Right atrium auricular region (tissue), 2 donors: ENCODE measurements at places on chromosomes 5 and 9.

DNA sequence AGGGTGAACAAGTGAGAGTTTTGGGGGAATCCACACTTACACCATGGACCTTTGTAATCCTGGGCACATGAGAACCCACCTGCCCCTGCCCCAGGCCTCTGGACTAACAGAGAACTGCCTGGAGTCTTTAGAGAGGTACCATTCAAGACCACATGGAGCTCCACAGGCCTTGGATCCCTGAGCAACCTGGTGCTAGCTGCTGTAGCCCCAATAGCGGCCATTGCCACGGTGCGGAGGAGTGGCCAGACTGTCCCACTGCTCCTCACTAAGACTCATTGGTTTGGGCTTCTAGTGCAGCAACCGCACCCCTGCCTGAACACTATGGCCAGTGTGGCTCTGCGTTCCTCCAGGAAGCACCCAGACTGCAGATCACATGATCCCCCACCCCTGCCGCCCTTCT lies 45.8 kb downstream of the OSMR start:
- H3K4me3 ChIP-seq = no peak overlapping the region
- no peak overlapping the region for H3K27ac ChIP-seq
- DNase-seq = no peak
- H3K36me3 ChIP-seq = peaks cover 7% of the 10 kb centered on the region

DNA sequence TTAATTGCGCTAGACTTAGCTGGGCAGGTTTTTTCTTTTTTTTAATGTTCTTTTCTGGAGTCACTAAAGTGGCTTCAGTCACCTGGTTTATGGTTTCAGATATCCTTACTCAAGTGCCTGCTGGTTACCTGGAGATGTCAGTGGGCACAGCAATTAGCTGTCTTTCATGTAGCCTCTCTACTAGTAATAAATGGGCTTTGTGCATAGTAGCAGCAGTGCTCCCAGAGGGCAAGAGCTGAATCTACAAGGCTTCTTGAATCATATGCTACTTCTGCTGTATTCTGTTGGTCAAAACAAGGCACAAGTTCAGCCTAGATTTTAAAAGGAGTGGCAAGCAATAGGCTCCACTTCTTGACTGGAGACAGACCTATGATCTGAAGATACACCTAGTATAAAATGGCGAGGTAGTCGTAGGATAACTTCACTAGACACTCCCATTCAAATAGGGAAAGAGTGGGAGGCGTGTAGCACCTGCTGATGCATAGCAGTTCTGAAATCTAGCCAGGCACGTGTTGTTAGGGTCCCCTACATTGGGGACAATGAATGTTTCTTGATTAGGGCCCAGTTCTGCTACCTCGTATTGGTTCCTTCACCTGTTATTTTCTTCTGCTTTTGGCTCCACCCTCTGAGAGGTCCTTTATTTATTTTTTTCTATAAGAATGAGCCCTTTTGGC lies 7.0 kb downstream of the SCAMP1 start:
- no peak overlapping the region for H3K27ac ChIP-seq
- H3K4me1 ChIP-seq = peaks cover 3% of the 10 kb centered on the region
- no peaks in the 10 kb centered on the region for H3K27me3 ChIP-seq
- no peaks in the 10 kb centered on the region for H3K36me3 ChIP-seq

DNA sequence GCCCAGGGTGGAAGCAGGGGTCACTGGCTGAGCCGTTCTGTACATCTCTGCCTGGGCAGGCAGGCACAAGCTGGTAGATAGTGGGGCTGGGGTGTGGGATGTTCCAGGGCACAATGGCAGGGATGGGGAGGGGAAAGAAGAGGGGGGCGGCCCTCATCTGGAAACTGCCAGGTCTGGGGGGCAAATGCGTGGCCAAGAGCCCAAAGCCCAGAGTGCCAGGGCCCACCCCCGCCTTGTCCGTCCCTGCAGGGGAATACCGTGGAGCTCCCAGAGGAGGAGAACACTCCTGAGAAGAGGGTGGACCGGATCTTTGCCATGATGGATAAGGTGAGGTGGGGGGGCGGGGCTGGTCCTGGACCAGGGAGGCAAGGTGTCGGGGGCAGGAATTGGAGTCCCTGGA lies 42.7 kb upstream of the HMCN2 start:
- H3K36me3 ChIP-seq = no peaks in the 10 kb centered on the region
- no peak overlapping the region for H3K27ac ChIP-seq
- no peak for DNase-seq
- no peak overlapping the region for H3K4me3 ChIP-seq
- H3K4me1 ChIP-seq = no peaks in the 10 kb centered on the region

GRCh38 chr9:137027369-137028262 lies at the start of gene ABCA2:
Gene ABCA2 (minus strand): TSS chr9:137028237. CDS start chr9:137028140, 97 bp downstream.
- H3K36me3 ChIP-seq = no peaks in the 10 kb centered on the region
- no peaks in the 10 kb centered on the region for H3K4me1 ChIP-seq
- H3K4me3 ChIP-seq = peak within 1 kb of the TSS; percentile 58
- DNase-seq = no peak
- H3K27me3 ChIP-seq = no peaks in the 10 kb centered on the region

GRCh38 chr9:12933957-12934356 lies 159.1 kb downstream of the LURAP1L start:
- H3K4me1 ChIP-seq = no peaks in the 10 kb centered on the region
- H3K4me3 ChIP-seq = no peak overlapping the region
- no peaks in the 10 kb centered on the region for H3K36me3 ChIP-seq
- H3K27me3 ChIP-seq = no peaks in the 10 kb centered on the region
- DNase-seq = no peak

DNA sequence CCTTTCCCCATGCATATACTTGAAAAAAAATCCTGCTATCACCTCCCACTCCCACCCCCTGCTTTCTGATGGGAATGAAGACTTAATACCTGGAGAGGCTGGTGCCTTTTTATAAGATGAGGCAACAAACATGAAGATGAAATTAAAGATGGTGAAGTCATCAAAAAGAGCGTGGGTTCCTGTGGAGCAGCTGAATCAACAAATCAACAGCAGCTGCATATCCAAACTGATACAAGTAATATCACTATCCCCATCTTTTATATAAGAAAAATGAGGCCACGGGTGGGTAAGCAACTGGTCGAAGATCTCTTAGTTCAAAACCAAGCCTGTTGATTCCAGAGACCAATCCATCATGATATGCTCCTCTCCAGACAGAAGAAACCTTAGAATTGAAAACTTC lies 268.5 kb downstream of the ENC1 start:
- H3K4me3 ChIP-seq = no peak overlapping the region
- peaks cover 11% of the 10 kb centered on the region for H3K4me1 ChIP-seq
- H3K27ac ChIP-seq = no peak overlapping the region
- DNase-seq = no peak
- H3K27me3 ChIP-seq = no peaks in the 10 kb centered on the region

GRCh38 chr5:126780165-126780827 lies 3.4 kb downstream of the LMNB1 start:
- peaks cover 18% of the 10 kb centered on the region for H3K4me1 ChIP-seq
- H3K27ac ChIP-seq = no peak overlapping the region
- H3K4me3 ChIP-seq = no peak overlapping the region
- H3K36me3 ChIP-seq = no peaks in the 10 kb centered on the region

DNA sequence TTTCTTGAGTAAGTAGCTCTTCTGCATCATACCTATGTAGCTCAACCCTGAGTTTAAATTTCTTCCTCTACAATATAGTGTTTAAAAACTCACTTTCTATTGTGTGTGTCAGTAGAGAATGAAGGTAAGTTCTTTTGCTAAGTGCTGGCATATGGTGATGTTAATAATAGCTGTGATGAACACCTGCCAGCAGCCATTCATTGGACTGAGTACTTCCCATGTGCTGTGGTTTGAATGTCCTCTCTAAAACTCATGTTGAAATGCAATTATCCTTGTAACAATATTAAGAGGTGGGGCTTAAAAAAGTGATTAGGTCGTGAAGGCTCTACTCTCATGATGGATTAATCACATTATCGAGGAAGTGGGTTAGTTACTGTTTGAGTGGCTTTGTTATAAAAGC lies 645.2 kb upstream of the RGMB start:
- no peak overlapping the region for H3K27ac ChIP-seq
- H3K4me1 ChIP-seq = no peaks in the 10 kb centered on the region
- no peaks in the 10 kb centered on the region for H3K27me3 ChIP-seq
- no peaks in the 10 kb centered on the region for H3K36me3 ChIP-seq
- no peak overlapping the region for H3K4me3 ChIP-seq

DNA sequence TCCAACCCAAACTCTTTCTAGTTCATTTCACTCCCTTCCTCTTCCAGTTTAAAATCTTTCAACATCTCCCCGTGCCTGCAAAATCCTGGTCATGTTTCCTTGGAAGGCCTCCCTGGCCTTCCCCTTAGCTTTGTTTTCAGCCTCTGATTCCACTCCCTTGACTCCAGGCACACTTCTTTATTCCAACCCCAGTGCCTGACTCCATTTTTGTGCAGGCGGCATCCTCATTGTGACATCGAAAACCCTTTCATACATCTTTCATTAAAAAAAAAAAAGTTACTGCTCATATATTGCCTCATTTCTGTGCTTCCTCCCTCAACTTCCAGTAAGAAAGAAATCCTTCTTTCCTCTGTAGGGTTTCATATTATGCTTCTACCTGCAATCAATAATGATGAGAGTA lies 7.1 kb upstream of the TNFSF8 start:
- no peak overlapping the region for H3K4me3 ChIP-seq
- H3K27ac ChIP-seq = no peak overlapping the region
- no peak for DNase-seq
- H3K27me3 ChIP-seq = no peaks in the 10 kb centered on the region
- no peaks in the 10 kb centered on the region for H3K4me1 ChIP-seq
- no peaks in the 10 kb centered on the region for H3K36me3 ChIP-seq

- no peak overlapping the region for H3K27ac ChIP-seq
- H3K4me3 ChIP-seq = no peak overlapping the region
- DNase-seq = no peak
- H3K36me3 ChIP-seq = no peaks in the 10 kb centered on the region
- H3K4me1 ChIP-seq = no peaks in the 10 kb centered on the region
- H3K27me3 ChIP-seq = no peaks in the 10 kb centered on the region
Measured at GRCh38 chr9:136260936-136261472, 15.4 kb upstream of the QSOX2 start.

DNA sequence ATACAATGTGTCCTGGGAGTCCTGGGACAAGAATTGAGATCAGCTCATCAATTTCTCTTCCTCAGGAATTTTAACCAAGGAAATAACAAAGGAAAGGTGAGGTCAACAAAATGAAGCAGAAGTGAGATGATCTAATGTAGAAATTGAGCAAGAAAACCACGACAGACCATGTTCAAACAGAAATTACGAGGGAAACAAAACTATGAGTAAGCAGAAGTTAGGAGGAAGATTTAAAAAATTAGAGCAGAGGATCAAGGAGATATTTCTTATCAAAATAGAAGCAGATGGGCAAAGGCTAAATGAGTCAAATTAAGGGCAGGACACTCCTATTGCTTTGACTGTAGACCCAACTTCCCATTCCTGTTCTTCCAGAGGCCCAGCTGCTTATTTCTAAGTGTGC lies 97.4 kb downstream of the HINT1 start:
- H3K27me3 ChIP-seq = no peaks in the 10 kb centered on the region
- DNase-seq = no peak
- H3K27ac ChIP-seq = no peak overlapping the region
- no peak overlapping the region for H3K4me3 ChIP-seq

DNA sequence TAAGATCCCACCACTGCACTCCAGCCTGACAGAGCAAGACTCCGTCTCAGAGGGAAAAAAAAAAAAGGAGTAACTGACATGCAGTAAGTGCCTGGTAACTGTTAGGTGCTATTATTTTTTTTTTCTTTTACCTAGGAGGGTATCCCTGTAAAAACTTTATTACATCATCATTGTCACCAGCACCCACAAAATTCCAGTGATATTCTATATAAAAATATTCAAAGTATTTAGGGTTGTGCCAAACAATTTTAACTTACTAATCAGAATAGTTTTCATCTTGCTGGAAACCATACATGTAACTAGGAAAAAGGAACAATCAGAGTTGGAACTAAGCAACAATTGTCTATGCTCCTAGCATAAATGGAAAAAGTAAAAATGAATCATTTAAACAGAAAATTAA lies 112.4 kb downstream of the SSBP2 start:
- no peaks in the 10 kb centered on the region for H3K36me3 ChIP-seq
- H3K27me3 ChIP-seq = no peaks in the 10 kb centered on the region
- no peak overlapping the region for H3K4me3 ChIP-seq
- no peak overlapping the region for H3K27ac ChIP-seq

DNA sequence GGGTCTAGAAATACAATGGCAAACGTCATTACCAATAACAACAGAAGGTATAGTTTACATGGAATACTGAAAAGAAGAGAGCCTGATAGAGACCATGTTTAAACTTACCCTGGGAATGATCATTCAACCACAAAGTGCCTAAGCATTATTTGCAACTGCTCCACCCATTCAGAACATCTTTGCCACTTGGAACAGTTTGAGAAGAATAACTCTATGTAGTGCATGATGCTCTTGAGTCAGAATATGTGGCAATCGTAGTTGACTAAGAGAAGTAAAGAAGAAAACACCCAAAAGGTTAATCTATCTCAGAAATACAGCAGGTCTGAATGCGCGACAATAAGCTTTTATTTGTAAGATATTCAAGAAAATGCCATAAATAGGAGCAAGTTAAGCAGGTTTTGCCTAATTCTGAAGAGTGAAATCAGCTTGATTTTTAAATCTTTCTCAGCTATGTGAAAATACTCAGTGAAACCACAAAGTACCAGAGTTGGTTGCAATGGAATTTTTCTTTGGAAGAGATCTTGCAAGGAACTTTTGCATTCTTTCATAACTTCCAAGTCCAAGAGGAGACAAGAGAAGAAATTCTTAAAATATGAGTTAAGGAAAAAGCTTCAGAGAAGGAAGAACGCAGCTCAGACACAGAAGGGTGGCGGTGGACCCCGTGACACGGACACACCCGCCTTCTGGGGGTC lies 64.3 kb downstream of the HABP4 start:
- H3K4me1 ChIP-seq = no peaks in the 10 kb centered on the region
- H3K27ac ChIP-seq = peak overlapping the region; percentile 79
- H3K27me3 ChIP-seq = no peaks in the 10 kb centered on the region
- H3K36me3 ChIP-seq = no peaks in the 10 kb centered on the region

DNA sequence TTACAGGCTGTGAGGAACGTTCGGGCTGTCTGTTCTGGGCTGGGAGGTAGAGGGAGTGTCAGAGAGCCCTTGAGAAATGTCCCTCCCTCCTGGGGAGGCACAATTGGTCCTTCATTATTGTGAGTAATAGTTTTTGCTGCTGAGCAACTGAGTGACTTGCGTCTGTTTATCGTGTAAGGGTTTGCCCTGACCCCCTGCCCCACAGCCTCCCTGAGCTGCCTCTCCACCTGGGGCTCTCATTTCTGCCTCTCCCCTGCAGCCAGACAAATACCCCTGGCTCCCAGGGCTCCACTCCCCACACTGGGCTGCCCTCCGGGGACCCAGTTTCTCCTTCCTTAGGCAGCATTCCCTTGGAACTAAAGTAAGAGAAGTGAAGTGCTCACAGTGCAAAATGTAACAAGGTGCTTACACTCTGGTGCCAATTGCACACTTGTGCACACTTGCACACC lies 174.9 kb upstream of the MVB12B start:
- H3K27ac ChIP-seq = no peak overlapping the region
- H3K27me3 ChIP-seq = no peaks in the 10 kb centered on the region
- no peaks in the 10 kb centered on the region for H3K4me1 ChIP-seq
- no peaks in the 10 kb centered on the region for H3K36me3 ChIP-seq
